SW 1271 (cell line): ENCODE measurements at places on chromosomes 5 and 9.

DNA sequence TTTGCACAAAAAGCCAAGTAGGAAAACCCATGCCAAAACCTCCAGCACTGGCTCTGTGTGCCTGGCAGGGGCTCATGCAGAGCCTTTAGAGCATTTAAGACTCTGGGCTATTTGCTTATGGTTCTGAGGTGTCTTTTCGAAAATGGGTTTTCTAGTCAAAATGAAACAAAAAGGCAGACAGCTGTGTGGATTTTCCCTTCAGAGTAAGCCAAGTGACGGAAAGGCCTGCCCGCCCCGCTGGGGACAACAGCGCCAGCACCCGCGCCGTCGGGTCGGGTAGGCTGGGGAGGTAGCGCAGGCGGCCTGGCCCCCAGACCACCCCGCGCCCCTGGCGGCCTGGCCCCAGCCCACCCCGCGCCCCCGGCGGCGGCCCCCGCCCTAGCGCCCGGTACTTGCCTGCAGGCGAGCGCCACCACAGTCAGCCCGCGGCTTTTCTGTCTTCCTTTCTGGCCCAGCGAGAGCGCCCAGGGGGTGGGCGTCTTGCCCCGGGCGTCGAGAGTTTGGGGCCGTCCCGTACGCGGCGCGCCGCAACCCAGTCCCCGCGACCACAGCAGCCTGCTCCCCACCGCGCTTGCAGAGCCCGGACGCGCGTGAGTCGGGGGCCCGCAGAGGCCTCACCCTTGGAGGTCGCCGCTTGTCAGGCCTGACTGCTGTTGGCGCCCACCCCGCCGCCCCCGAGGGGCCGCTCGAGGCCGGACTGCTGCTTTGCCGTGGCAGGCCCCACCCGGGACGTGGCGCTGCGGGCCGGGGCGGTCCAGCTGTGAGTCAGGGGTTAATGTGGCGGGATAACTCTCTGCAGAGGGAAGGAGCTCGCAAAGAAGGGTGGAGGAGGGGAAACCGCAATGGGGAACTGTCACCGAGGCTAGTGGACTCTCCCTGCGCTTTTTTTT, at the start of gene TICAM2:
Gene TICAM2, minus strand, starts transcription at position 779 of the 890 bp plus-strand sequence. CDS start 21,223 bp downstream, outside the sequence.
- no peak for DNase-seq

DNA sequence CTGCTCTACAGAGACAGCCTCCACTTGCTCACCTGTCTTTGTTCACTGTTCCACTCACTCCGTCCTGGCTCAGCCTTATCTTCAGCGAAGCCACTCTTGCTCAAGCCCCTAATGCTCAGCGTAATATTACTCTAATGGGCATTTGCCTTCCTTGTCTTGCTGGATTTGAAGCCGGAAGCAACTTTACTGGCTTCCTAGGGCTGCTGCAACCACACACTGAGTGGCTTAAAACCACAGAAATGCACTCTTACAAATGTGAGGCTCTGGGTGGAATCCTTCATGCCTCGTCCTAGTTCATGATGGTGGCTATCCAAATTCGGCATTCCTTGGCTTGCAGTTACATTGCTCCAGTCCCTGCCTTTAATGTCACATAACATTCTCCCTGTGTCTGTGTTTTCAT, 85.5 kb upstream of the MARCHF11 start:
- no peak for DNase-seq

GRCh38 chr5:65861830-65862241, 64.5 kb upstream of the ERBIN start:
- DNase-seq: peak; percentile 83

DNA sequence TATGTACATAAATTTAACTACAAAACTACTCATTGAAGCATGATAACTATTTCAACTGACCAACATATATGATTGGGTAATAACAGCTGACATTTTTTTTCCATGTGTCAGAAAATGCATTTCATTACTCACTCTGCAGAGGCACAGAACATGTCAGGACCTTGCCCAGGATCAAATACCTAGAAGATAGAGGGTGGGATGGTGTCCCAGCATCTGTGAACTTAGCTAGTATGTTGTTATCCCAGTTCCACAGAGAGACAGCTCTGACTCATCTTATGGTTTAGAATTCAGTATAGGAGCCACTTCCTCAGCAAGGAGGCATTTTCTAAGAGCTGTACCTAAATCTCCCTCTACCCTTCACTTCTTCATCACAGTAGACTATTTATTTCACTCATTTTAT, 1198.6 kb upstream of the ACO1 start:
- DNase-seq: peak; percentile 50

- no peak for DNase-seq
Measured at GRCh38 chr5:122906768-122907167, 61.4 kb downstream of the SNX24 start.

GRCh38 chr5:105413406-105413990, 1850.9 kb upstream of the NUDT12 start:
- DNase-seq: no peak

GRCh38 chr5:178387856-178388190, 155.2 kb upstream of the PHYKPL start:
- DNase-seq: no peak

DNA sequence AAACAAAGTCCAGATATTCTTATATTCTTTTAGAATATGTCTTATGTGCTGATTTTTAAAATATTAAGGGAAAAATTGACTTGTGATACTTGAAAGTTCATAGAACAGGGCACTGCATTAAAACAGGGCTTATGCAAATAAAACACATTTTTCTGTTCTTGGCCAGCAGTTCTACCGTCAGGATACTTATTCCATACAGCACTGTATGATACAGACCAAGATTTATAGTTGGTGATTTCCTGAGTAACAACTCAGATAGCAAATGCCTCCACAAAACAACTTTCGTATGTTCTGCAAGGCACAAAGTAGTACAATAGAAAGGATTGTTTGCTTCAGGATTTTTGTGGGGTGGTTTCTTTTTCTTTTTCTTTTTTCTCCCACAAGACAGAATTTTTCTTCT, 70.0 kb downstream of the F2RL2 start:
- DNase-seq: no peak
